ENCODE measurements at places on chromosomes 3 and 15. TPM values are rescaled to one million over a fixed set of nuclear protein-coding genes. Genes with fewer than 3 reads are reported as not detected.

Gene NKTR
- 57.2 TPM for total RNA-seq

Gene MED12L
- total RNA-seq, result 0.33 TPM

Gene SYNM
- total RNA-seq, result 4.3 TPM

Gene RARRES1
- 24.3 TPM for total RNA-seq

Gene CMTM8
- 0.67 TPM for total RNA-seq

Gene CCR3
- 0.19 TPM for total RNA-seq

Gene TRIM71
- under 0.01 TPM for total RNA-seq

Gene PDZRN3
- 2.0 TPM for total RNA-seq

Gene ADAMTS9
- 7.5 TPM for total RNA-seq

Gene TGFBR2
- total RNA-seq, result 179 TPM
